ENCODE measurements at places on chromosomes 2 and 18.

- DNase-seq: no peak
These were observed 14.1 kb upstream of the CASP8 start for GRCh38 chr2:201246280-201246679.

- no peak for DNase-seq
These were observed 146.4 kb upstream of the HAAO start for GRCh38 chr2:42938671-42939370.

- no peak for DNase-seq
These were observed 40.3 kb downstream of the CYB5A start for GRCh38 chr18:74251297-74252038.

- DNase-seq: no peak
These were observed 437.6 kb downstream of the EIPR1 start for GRCh38 chr2:2940061-2940460.

GRCh38 chr2:6975988-6976387, 58.8 kb downstream of the RNF144A start:
- no peak for DNase-seq

GRCh38 chr2:160892204-160892603, 268.0 kb upstream of the TANK start:
- no peak for DNase-seq

- no peak for DNase-seq
These were observed 31.9 kb downstream of the APOB start for GRCh38 chr2:21011876-21012556.

DNA sequence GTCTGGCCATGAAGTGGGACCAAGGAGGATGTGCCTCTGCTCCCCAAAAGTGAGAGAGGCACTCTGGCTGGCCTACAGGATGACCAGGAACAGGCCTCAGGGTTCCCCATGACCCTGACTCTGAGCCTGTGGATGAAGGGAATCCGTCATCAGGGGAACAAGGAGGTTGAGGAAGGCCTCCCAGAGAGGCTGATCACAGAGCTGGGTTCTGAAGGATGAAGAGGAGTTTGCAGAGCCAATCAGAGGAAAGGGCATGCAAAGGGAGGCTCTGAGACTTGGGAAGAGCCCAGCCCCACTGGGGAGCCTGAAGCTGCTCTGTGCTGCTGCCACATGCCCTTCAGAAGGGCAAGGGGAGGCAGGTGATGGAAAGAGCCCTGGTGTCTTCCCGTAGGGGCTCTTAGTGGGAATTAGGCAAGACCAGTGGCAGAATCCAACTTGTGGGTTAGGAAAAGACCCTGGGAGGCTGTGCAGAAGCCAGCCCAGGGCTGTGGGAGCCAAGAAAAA, 141.3 kb upstream of the ID2 start:
- DNase-seq: no peak

DNA sequence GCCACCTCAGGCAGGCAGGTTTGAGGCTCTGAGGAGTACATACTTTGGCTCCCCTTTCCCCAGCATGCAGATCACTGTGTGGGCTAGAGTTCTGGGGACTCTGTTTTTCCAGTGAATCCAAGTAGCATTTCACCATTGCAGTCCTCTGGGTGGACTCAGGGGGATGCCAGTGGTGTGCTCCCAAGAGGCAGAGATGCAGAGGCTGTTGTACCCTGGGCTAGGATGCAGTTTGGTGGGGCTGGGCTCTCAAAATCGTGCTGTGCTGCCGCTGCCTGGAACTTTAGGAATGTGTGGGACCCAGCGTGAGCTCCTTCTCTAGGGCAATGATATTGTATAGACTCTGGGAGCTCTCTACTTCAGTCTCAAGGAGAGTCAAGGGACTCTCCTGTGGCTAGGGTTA, 104.9 kb downstream of the MYO3B start:
- DNase-seq: no peak

- no peak for DNase-seq
These were observed 21.7 kb downstream of the C2orf92 start for GRCh38 chr2:97691166-97691565.

DNA sequence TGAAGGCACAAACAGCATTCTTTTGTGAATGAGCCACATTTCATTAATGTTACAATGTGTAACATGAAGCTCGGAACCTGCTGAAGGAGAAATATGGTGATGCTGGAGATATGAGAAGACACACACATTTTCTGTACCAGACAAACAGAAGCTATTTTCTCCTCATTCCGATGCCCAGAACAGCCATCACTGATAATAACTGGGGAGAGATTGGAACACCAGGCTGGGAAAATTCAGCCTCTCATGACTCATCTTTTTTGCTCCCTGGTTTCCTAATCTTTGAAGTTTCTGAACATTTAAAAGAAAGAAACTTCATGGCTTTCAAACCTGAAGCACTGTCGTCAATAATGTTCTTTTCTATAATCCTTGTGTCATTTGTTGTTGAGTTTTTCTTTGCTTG, 110.9 kb downstream of the LYPD6 start:
- DNase-seq: no peak

GRCh38 chr18:62285281-62285680, 39.8 kb upstream of the TNFRSF11A start:
- no peak for DNase-seq

GRCh38 chr2:213284105-213285090, at the start of gene SPAG16:
SPAG16 (plus strand) TSS chr2:213284464.
- DNase-seq: peak; percentile 92

GRCh38 chr2:45205985-45206384, 196.7 kb upstream of the SIX2 start:
- DNase-seq: no peak

GRCh38 chr2:60504049-60504448, 49.4 kb downstream of the BCL11A start:
- no peak for DNase-seq

DNA sequence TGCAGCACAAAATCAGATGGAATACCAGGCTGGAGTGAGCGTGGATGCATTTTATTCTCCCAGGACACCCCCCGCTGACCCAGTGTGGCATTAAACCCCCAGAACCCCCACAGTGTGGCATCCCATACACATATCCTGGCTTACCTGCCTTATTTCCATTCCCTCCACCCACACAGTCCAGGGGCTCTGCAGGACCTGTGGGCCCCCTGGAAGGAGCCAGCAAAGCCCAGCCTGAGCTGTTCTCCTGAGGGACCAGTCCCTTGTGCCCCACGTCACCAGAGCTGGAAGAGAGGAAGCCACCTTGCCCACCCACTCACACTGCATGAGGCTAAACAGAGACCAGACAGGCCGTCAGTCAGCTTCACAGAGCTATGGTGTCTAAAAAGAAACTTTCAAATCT, 20.1 kb downstream of the ST8SIA5 start:
- no peak for DNase-seq

- no peak for DNase-seq
These were observed 87.9 kb downstream of the INHBB start for GRCh38 chr2:120433816-120434290.

- DNase-seq: no peak
These were observed 114.3 kb downstream of the ARHGEF4 start for GRCh38 chr2:130951018-130951417.

DNA sequence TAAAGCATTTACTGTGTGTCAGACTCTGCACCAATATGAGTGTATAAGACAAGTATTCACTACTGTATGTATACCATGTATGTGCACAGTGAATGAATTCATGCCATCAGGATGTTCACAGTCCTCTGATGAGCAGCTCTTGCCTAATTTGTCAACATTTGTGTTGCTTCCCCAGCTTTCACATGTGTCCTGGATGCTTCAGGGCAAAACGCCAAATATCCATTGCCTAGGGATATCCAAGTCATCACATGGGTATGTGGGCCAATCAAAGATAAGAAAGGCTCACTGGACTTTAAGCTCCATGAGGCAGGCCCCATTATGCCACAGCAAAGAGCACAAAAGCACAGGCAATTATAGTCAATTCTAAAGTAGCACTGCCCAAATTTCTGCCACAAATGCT, 134.2 kb upstream of the CHAC2 start:
- DNase-seq: no peak

DNA sequence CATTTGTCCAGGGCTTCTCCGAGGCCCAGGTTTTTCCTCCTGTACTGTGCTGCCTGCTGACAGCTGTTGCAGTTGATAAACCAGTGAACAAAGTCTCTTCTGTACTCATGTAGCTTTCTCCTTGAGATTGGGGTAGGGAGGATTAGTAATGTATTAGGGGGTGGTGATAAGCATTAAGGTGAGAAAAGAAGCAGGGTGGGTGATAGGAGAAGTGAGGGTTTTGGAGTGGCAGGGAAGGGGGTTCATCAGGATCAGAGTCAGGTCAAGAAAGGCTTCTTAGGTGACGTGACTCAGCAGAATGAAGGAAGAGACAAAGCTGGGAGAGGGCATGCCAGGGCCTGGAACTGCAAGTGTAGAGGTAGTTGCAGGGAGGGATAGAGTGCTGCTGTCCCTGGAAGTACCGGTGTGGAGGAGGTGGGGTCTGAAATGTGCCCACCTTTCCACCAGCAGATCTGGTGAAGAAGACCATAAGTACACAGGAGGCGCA, 48.7 kb downstream of the PKP4 start:
- no peak for DNase-seq

DNA sequence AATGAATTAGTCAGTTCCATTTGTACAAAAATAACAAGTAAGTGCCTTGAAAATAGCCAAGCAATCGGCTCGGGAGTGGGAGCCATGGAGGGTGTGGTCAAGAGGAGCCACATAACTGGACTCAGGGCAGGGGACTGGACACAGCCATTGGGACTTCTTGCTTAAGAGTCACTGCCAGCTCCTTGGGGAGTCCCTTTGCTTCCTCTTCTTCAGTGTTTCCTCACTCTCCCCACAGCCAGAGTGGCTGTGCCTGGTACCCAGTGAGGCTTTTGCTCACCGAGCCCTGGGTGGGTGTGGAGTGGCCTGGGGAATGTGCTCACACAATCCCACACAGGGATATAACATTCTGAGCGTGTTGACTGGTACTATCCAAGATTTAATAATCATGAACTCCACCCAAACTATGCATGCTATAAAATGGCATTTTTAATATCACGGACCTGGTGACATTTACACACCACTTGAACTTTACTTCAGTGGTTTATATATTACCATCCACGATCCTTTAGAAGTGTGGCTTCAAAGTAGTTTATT, 94.6 kb downstream of the PTGR3 start:
- DNase-seq: no peak

DNA sequence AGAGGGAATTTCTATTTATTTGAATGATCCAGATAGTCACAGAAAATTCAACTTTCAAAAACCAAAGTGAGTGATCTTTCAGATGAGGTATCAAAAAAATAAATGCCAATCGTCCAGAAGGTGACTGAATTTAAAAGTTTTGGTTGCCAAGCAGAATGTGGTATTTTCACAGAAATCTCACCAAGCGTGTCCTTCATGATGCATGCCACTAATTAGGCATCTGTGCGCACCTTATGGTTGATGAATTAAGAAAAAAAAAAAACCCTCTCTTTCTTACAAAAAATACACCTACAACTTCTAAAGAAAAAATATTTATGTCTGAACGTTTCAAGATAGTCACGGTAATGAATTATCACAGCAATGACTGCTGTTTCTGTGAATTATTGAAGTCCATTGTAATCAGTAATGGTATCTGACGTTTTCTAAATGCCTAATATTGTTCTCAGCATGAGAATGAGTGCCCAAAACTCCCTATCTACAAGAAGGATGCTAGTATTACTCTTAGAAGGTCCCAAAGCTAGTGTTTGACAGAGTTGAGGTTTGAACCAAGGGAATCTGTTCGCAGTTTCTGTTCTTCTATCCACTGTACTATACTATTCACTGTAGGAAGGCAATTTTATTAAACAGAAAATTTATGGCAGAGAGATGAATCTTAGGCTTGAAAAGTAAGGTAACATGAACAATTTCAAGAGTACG, 219.6 kb upstream of the NETO1 start:
- no peak for DNase-seq

GRCh38 chr18:74141667-74142066, 6.0 kb downstream of the FBXO15 start:
- no peak for DNase-seq

DNA sequence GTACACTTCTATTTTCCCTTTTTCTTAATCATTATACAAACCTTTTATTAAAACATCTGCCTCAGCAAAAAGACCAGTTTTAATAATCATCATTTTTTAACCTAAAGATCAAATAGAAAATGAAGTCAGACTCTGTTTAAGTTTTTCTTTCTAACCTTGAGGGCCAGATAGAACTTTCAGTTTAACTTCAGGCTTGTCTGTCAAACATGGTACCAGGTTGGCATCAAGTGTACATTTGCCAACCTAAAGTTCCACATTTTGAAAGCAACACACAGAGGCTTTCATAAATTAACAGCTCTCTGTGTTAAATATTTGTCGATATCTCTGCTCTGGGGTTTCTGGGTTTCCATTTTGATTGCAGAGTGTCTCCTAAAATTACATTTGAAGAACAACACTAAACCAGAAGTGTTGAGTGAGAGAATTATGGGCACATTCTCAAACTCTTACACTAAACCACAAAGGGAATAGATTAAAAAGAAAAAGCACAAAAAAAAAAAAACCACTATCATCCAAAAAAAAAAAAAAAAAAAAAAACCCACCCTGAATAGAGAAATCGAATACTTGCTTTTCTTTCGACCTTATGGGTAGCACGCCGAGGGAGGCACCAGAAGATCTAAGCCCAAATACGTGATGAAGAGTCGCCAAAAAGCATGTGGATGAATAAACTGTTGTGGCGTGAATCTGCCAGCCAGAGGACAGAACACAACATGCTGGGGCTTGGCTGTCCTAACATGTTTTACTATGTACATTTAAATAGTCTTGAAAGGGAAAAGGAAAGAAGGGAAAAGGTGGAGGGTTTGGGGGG, 166.2 kb downstream of the TCF4 start:
- no peak for DNase-seq

DNA sequence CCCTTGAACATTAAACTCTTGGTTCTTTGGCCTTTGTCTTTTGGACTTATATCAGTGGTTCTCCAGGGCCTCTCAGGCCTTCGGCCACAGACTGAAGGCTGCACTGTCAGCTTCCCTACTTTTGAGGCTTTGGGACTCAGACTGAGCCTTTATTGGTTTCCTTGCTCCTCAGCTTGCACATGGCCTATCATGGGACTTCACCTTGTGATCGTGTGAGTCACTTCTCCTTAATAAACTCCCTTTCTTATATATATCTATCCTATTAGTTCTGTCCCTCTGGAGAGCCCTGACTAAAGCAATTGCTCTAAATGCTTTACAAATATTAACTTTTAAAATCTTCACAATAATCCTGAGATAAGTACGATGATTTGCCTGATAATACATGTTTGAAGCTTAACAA, 353.6 kb upstream of the TRIB2 start:
- no peak for DNase-seq

DNA sequence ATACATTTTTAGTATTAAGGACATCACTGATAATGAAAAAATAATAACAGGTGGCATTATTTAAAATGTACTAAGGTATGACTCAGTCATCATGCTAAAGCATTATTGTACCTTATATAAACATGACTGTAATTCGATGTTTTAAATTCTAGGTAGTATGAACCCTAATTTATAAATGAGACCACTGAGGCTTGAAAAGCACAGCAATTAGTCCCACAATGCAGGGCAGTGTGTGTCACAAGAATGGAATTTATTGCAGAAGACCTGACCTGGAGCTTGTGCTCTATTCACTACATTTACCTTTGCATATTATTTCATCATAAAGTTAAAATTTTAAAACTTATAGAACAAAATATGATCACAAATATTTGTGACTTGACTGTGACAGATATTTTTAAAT, 358.5 kb upstream of the DSEL start:
- DNase-seq: no peak

GRCh38 chr2:86634352-86634751, 10.7 kb upstream of the RNF103 start:
- no peak for DNase-seq
